Stimulated activated CD4-positive, alpha-beta T cell treated with anti-CD3 and anti-CD28 coated beads, TNF-alpha, amount 100 ng/mL, for 24 hours (primary cell): ENCODE measurements at places on chromosomes 5 and 9.

DNA sequence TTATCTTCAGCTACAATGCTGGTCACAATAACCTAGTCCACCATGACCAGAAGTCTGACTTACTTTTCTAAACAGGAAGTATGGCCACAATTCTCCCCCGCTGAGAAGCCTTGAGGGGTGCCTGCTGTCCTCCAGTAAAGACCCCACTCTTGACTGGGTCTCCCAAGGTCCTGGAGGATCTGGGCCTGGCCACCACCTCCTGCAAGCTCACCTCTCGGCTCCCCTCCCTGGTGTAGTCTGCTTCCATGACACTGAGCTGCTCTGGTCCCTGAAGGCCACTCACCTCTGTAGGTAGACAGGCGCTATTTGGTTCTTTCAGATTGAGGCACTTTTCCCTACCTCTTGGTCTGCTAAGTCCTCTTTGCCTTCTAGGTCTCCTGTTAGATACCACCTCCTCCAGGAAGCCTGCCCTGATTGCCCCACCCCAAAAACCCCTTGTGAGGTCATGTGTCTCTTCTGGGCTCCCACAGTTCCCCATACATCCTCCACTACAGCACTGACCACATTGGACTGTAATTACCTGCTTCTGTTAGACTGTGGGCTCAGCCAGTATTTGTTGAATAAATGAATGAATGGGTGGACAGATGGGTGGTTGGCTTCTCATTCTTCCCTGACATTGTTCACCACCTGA lies 62.6 kb upstream of the IER5L start:
- DNase-seq = no peak

DNA sequence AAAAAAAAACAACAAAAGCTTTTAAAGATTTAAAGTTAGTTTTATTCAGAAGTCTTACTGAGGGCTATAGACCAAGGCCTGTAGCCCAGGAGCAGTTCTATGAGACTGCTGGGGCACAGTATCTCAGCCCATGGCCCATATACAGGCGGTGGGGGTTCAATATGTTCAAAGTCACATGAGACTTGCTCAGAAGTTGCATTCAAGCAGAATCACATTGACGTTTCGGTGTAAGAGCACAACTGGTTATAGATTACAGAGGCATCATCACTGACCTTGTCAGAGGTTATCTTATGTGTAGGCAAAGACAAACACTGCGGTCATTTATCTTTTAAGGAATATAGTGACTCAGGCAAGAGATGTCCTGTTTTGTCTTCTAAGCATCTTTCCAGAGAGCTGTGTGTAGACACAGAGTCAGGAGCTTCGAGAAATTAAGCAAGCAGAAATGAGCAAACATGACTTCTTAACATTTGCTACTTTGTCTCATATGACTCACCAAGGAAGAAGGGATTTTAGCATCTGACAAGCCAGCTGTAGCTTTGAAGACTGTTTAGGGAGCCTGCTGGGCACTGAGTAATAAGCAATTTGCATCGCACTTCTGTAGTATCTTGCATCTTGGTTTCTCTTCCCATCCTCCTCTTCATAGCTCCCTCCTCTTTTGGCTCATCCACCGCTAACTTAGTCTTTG lies 12.9 kb upstream of the F2RL1 start:
- DNase-seq = no peak

GRCh38 chr9:108672475-108673190 lies 183.2 kb downstream of the ACTL7B start:
- DNase-seq = no peak

- no peak for DNase-seq
Measured at GRCh38 chr5:161283296-161283695, 263.2 kb downstream of the GABRB2 start.

DNA sequence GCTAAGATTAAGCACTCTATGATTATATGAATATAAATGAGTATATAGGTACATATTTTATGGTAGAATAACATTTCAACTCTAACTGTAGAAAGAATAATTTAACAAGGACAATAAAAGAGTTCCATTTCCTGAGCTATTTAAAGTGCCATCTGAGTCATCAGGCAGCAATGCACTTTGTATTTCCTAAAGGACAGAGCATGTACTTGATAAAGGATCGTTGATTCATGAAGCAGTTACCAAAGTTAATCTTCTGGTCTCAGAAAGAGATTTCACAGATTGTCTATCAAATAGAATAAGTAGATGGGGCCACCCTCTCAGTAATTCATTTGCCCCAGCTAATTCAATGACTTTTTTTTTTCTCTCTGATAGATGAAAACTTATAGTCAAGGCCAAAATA lies 747.8 kb downstream of the CDH18 start:
- DNase-seq = no peak

DNA sequence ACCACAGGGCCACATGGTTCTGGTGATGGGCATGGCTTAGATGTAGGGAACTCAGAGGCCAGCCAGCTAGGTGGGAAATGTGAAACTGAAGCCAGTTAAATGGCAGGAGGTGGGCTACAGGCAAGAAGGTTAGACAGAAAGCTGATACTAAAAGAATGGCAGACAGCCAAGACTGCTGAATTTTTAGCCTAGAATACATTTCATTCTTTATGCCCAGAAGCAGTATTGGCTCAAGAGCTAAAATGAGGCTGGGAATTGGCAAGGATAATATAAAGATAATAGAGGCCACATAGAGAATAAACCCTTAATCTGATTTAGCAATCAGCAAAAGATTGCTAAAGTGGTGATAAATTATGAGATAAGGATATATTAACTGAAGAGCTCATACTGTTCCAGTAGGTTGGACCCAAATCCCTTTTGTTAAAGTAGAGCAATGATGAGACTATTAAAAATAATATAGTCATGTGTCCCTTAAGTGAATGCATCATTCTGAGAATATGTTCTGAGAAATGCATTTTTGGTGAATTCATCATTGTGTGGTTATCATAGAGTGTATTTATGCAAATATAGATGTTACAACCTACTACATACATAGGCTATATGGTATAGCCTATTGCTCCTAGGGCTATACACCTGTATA lies 234.3 kb downstream of the CHSY3 start:
- DNase-seq = no peak

DNA sequence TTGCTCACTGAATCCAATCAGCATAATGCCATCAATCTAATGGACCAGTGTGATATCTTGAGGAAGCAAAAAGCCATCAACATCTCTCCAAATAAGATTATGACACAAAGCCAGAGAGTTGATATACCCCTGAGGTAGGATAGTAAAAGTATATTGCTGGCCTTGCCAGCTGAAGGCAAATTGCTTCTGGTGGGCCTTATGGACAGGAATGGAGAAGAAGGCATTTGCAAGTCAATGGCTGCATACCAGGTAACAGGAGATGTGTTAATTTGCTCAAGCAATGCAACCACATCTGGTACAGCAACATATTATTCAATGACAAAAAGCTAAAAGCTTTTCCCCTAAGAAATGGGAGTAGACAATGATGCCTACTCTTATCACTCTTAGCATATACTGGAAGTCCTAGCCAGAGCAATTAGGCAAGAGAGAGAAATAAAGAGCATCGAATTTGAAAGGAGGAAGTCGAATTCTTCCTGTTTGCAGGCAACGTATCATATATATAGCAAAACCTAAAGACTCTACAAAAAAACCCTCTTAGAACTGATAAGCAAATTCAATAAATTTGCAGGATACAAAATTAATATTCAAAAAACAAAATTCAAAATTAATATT lies 216.1 kb upstream of the RASA1 start:
- no peak for DNase-seq

- DNase-seq = no peak
Measured at GRCh38 chr9:30039712-30040111, 2344.7 kb upstream of the ACO1 start.

DNA sequence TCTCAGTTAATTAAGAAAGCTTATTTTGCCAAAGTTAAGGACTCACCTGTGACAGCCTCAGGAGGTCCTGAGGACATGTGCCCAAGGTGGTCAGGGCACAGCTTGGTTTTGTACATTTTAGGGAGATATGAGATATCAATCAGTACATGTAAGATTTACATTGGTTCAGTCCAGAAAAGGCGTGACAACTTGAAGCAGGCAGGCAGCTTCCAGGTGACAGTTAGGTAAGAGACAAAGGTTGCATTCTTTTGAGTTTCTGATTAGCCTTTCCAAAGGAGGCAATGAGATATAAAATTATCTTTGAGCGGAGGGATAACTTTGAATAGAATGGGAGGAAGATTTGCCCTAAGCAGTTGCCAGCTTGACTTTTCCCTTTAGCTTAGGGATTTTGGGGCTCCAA lies 47.8 kb downstream of the SLC1A1 start:
- DNase-seq = no peak

DNA sequence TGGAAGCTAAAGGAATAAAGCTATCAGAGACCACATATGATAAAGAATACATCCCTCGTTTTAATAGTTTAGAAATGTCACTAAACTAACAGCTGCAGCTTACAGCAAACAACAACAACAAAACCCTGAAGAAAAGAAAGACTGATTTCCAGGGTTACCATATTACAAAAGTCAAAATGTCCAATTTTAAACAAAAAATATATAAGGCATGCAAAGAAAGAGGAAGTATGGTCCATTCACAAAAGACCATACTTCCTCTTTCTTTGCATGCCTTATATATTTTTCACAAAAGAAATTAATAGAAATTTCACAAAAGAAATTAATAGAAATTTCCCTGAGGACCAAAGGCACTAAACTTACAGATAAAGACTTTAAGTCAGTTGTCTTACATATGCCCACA lies 354.2 kb downstream of the ARL15 start:
- DNase-seq = no peak

GRCh38 chr9:83533296-83533695 lies 4.9 kb downstream of the FRMD3 start:
- no peak for DNase-seq

- no peak for DNase-seq
Measured at GRCh38 chr5:147954971-147955370, 48.6 kb upstream of the C5orf46 start.

- no peak for DNase-seq
Measured at GRCh38 chr5:87390576-87391199, 22.0 kb downstream of the CCNH start.

- no peak for DNase-seq
Measured at GRCh38 chr5:36304095-36304805, 2.5 kb upstream of the RANBP3L start.

GRCh38 chr5:120550358-120550757 lies 86.3 kb downstream of the PRR16 start:
- no peak for DNase-seq

GRCh38 chr9:35518225-35518821 lies 28.4 kb downstream of the RUSC2 start:
- DNase-seq = no peak

- no peak for DNase-seq
Measured at GRCh38 chr5:171823269-171823668, 37.7 kb downstream of the SMIM23 start.

- no peak for DNase-seq
Measured at GRCh38 chr5:176862330-176862995, 36.7 kb downstream of the HK3 start.

GRCh38 chr5:43679214-43679613 lies 76.2 kb downstream of the NNT start:
- DNase-seq = no peak

DNA sequence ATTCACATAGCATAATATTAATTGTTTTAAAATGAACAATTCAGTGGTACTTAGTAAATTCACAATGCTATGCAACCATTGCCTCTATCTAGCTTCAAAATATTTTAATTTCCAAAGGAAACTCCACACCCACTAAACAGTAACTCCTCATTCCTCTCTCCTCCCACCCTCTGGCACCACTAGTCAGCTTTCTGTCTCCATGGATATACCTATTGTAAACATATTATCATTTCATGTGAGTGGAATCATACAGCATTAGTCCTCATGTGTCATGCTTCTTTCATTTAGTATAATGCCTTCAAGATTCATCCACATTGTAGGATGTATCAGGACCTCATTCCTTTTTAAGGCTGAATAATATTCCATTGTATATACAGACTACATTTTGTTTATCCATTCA lies 48.6 kb downstream of the PHF2 start:
- no peak for DNase-seq

- no peak for DNase-seq
Measured at GRCh38 chr9:97293207-97293721, 14.2 kb upstream of the CCDC180 start.

- no peak for DNase-seq
Measured at GRCh38 chr5:149313151-149313841, 32.0 kb upstream of the GRPEL2 start.

- no peak for DNase-seq
Measured at GRCh38 chr9:121878271-121878822, 214.8 kb downstream of the TTLL11 start.

DNA sequence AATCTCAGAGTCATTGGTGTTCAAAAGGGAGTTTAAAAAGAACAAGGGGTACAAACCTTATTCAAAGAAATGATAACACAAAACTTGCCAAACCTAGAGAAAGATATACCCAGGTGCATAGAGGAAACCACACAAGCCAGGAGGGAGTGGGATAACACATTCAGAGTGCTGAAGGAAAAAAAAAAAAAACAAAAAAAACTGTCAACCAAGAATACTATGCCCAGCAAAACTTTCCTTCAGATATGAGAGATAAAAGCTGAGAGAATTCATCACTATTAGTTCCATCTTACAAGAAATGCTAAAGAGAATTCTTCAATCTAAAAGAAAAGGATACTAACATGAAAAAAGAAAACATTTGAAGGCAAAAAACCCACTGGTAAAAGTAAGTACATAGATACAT lies 11.5 kb upstream of the TESK1 start:
- no peak for DNase-seq

DNA sequence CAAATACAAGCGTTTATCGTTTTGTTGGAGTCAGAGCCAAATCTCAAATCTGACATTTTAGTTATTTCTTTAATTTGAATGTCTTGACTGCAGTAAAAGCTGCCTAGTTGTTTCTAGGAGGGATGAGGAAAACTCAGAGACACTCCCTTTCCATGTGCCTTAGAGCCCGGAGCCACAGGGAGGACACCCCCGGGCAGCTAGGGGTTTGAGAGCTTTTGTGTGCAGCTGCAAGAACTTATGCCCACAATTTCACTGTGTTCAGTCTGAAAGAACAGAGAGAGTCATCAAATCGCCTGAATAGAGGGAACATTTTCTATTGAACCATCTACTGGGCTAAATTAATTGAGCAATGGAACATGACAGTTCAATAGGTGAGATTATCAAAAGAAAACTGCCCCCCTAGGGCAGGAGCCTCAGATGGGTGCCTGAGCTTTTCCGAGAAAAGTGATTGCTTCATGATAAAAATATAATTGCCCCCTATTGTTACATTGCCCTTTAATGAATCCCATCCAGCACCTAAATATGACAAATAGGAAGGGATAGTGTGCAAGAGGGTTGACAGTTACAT lies 709.3 kb upstream of the RGMB start:
- no peak for DNase-seq
